ENCODE measurements at places on chromosomes 7 and 10.

DNA sequence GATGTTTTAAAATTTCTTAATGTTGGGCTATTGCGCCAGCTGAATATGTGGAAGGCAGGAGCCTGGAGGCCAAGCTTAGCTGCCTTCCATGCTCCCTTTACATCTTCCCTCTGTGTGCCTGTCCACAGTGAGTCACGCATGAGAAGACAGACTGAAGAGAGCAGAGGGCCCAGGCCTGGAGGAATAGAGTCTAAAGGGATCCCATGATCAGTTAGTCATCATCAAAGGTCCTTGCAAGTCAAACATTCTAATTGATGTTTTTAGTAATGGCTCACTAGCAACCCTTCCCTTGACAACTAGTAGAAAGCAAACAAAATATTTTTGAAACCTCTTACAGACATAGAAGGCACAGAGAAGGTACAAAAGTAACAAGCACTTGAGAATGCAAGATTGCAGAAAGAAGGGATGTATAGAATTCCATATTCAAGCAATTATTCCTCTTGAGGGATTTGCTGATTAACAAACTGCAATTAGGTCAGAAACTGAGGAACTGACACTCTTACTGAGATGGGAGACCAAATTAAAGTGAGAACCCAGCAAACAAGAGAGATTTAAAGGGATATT is 30.7 kb upstream of the APBB1IP start:
- DNase-seq, result peak; percentile 37

- DNase-seq, result no peak
These were observed 124.8 kb downstream of the KIAA1217 start for GRCh38 chr10:24333736-24334135.

DNA sequence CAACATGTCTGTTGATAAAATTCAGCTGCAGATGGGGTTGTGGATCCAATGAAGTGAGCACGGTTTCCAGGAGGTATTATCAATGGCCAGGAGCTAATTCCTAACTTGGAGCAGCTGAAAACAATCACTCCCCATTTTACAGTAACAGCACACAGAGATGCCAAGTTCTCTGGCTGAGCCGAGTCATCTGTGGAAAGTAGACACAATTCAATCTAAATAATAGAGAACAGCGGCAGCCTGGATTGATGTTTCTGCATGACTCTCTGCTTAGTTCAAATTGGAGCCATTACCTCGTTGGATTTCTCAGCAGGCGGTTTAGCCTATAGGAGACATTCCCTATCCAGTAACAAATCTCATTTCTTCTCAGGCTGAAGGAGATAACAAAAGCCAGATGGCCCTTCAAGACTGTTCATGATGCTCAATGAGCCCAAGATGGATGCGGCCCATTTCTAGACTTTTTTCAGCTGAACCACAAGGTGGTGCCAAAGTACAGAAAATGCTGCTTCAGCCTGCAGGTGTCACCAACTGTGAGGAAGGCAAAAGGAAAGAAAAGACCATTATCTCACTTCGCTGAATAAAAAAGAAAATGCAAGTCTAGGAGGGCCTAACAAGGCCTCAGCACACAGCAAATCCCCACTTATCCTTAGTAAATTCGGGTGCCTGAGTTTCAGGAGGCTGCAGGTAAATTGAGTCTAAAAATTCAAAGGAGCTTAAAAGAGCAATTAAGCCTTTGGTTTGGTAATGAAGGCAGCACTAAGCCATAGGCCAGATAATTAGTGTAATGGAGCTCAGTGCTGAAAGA is 83.7 kb downstream of the SLC16A9 start:
- peak; percentile 63 for DNase-seq

DNA sequence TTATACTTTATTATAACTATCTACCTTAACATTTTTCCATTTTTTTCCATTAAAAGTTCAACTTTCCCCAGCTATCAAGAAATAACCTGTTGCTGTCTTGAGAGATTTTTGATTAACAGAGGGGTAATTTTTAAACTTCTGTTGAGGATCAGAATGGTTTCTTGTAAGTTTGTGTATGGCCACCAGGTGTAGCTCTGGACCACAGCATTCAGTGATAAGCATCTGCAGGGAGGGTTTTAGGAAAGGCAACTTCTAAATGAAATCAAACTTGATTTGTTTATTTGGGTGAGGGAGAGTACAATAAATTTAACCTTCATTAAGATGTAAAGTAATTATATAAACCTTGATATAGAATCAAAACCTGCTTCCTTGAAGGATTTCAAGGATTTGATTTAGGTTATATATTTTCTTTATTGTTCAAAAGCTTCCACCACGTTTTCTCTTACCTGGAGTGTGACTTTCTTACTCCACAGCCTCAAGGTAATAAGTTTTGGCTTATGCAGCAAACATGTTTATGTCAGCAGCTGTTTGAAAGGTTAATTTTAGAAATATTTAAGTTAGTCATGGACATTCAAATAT is 153.3 kb downstream of the STK31 start:
- peak; percentile 57 for DNase-seq

GRCh38 chr7:5050676-5051075 is 5.0 kb downstream of the RBAK start:
- no peak for DNase-seq

DNA sequence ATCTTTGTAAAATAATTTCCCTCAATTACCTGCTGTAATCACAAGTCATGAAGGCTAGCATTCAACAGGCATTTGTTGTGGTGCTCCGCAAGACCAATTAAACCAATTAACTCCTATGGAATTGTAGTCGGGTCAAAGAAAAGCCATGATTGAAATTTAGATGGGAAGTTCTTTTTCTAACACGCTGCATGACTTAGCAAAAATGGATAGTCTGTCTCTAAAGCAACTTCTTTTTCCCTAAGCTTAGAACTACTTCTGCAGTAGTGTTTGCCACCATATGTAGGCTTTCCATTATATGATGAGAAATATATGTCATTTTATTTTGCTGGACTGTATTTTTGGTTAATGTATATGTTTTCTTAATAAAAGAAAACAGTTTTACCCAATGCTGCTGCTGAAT is 119.1 kb downstream of the TSPAN12 start:
- no peak for DNase-seq

GRCh38 chr10:31635415-31636065 is 293.1 kb downstream of the ARHGAP12 start:
- DNase-seq, result peak; percentile 45

- DNase-seq, result peak; percentile 75
These were observed 566 bp downstream of the ZNF789 start for GRCh38 chr7:99473315-99473596.

DNA sequence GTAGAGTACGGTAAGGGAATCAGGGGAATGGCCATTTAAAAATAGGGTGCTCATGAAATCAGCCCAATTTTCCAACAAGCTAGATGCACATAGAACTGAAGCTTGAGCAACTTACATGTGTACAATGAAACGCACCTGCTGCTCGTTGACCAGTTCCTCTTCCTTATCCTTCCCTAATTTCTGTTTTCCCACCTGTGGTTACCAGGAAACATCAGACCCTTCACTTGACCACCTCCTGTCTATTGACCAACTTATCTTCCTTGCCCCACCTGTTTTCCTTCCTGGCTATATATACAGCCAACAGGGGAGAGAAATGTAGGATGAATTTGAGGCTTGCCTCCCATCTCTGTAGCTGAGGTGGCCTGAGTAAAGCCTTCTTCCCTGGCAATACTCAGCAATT is 37.8 kb upstream of the RAPGEF5 start:
- no peak for DNase-seq

DNA sequence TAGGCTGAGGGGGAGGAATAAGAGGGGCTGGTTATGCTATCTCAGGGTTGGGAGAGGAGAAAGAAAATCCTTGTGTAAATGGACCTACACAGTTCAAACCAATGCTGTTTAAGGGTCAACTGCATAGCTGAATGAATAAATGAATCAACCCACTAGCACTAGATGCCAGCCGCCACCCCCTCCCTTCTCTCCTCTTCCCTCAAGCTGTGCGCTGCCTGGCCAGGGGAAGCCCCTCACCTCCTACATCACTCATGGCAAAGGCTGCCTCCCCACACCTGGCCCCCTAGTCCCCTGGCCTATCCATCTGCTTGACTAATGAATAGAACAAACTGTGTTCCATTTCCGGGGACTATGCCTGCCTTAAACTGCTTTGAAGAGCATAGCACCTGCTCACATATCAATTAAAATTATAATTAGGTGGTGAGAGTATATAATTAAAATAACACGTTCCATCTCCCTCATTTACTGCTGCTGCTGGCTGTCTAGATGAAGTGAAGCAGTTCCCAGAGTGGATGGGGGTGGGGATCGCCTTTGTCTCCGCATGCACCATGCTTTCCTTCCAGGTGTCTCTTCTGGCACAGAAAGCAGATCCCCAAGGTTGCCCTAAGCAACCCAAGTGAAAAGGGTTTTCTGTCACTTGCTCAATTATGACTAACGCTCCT is 32.6 kb downstream of the GRID1 start:
- DNase-seq, result no peak

GRCh38 chr10:612696-613095 is 76.8 kb downstream of the DIP2C start:
- DNase-seq, result no peak

DNA sequence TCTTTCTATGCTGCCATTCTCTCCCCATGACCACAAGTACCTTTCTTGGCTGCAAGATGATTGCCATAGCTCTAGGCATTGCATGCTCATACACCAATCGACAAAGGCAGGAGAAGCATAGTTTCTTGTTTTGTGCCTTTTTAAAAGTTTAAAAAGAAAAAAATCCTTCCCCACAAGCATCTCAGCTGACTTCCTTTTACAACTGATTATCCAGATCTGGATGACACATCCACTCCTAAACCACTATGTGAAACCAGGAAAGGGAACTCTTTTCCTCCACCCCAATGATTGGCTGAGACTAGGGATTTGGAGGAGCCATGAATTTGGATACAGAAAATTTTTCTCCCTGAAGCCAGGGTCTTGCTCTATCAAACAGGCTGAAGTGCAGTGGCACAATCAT is 14.5 kb upstream of the LRRC4 start:
- DNase-seq, result no peak

DNA sequence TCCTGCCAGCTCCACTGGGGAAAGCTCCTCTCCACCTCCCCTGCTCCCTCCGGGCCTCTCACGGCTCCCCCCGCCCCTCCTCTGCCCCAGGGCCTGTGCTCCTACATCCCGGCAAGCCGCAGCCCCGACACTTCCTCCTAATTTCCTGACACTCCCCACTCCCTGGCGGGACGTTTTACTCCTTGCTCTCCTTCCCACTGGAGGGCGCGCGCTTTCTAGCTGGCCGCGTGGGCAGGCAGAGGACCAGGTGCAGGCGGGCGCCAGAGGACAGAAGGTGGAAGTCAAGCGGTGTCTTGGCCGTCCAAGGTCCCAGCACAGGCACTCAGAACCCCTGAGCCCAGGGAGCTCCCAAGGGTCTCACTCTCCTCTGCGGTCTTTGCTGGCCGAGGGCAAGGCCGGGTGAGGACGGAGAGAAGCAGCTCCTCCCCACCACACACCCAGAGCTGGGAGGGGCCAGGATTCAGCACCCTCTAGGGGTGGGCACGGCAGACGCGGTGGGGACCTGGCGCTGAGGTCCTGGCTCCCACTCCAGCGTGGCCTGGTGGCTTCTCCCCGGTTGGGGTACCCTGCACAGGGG is 19.1 kb downstream of the ADAM8 start:
- peak; percentile 42 for DNase-seq

DNA sequence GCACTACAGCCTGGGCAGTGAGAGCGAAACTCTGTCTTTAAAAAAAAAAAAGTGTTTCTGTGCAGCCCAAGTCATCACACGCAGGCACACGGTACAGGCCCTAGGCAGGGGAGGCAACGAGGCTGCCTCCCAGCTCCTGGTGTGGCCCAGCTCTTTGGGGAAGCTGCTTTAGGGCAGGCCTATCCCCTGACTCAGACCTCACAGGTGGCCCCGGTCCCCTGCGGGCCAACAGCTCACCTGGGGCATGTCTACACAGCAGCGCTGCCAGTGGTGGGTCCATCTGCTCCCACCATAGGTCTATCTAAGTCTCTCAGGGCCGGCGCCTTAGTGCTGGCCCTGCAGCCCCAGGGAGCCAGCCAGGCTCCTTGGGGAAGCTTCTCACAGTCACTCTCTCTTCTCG is 31.4 kb downstream of the ZAN start:
- DNase-seq, result no peak

- DNase-seq, result no peak
These were observed 331.8 kb downstream of the CALN1 start for GRCh38 chr7:72080341-72080766.

- DNase-seq, result no peak
These were observed 154.6 kb upstream of the TARP start for GRCh38 chr7:38428041-38428440.

DNA sequence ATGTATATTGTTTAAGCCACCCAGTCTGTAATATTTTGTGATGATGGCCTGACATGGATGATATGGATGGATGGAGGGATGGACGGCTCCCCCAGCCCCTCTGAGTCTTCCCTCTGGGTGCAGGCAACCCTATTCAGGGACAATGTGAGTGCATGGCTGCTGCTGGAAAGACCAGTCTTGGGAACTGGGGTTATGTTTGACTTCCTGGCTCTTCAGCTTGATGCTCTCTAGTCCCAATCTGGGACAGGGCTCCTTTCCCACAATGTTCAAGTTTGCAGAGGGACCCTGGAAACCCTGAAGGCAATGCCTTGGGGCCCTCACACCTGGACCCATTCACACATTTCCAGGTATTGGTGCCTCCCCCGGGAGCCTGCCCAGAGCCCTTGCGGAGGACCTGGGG is 52.3 kb upstream of the RET start:
- DNase-seq, result no peak

DNA sequence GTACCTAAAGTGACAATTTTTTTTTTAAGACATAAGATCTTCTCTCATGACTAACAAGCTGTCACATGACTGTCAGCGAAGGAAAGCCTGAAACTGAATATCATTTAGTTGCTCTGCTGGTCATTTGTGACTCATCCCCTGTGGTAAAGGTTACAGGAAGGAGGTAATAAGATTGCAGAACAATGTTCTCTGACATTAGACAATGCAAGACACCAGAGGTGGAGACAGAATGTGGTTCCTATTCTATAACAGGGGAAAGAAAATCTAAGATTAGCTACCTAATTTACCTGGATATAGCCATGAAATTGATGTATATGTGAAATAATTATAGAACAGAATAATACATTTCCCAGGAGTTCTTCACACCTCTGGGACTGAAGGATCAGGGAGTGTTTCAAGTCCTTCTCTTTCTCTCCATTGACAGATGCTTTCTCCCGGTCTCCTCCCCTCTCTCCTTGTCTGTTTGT is 47.7 kb downstream of the LRGUK start:
- peak; percentile 95 for DNase-seq

- no peak for DNase-seq
These were observed 1.3 kb upstream of the MUC12 start for GRCh38 chr7:100968031-100968430.

- DNase-seq, result no peak
These were observed 27.9 kb downstream of the CADPS2 start for GRCh38 chr7:122858320-122858719.

- DNase-seq, result peak; percentile 76
These were observed 683 bp upstream of the ENTPD7 start for GRCh38 chr10:99658622-99659030.

- peak; percentile 3 for DNase-seq
These were observed 142.6 kb upstream of the CDC14C start for GRCh38 chr7:48781752-48782151.

GRCh38 chr10:76868098-76868977 is 769.3 kb downstream of the KCNMA1 start:
- DNase-seq, result no peak

- DNase-seq, result peak; percentile 40
These were observed 199.8 kb downstream of the JCAD start for GRCh38 chr10:29859521-29860130.
